ENCODE measurements at places on chromosomes 2 and 18. TPM values are rescaled to one million over a fixed set of nuclear protein-coding genes. Genes with fewer than 3 reads are reported as not detected.

GRCh38 chr2:136208682-136209420 is 90.9 kb upstream of the CXCR4 start:
- no peak for ATAC-seq

DNA sequence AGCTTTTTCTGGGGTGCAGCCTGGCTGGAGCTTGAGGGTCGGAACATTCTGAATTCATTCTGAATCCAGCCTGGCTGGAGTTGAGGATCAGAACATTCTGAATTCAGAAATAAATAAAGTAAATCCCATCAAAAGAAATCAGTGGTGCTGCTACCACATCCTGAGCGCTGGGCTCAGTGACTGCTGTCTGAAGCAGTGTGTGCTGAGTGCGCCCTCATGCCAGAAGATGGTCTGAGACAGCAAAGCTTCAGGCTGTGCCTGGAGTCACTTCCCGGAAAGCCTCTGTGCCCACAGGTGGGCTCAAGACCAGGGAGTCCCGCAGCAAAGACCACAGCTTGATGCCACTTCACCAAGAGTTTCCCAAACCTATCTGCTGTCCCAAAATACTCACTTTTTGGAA is 187.9 kb downstream of the VAPA start:
- ATAC-seq: peak; percentile 51

DNA sequence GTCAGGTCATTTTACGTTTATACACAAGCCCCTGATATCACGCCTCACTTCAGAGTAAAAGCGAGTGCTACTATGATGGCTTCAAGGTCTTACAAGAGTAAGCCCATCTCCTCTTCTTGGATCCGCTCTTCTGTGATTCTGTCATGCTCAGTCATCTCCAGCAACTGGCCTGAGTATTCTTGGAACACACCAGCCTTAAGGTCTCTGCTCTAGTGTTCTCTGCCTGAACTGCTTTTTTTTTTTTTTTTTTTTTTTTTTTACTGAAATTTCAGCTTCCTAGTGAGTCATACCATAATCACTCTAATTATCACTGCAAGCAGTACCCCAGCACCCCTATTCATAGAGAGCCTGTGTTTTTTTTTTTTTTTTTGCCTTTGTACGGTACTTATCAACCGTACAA is 1228.9 kb downstream of the CNTNAP5 start:
- no peak for ATAC-seq

- no peak for ATAC-seq
Measured at GRCh38 chr2:15287447-15288184, 273.5 kb downstream of the NBAS start.

Gene ENOSF1
- 11.0 TPM for total RNA-seq

DNA sequence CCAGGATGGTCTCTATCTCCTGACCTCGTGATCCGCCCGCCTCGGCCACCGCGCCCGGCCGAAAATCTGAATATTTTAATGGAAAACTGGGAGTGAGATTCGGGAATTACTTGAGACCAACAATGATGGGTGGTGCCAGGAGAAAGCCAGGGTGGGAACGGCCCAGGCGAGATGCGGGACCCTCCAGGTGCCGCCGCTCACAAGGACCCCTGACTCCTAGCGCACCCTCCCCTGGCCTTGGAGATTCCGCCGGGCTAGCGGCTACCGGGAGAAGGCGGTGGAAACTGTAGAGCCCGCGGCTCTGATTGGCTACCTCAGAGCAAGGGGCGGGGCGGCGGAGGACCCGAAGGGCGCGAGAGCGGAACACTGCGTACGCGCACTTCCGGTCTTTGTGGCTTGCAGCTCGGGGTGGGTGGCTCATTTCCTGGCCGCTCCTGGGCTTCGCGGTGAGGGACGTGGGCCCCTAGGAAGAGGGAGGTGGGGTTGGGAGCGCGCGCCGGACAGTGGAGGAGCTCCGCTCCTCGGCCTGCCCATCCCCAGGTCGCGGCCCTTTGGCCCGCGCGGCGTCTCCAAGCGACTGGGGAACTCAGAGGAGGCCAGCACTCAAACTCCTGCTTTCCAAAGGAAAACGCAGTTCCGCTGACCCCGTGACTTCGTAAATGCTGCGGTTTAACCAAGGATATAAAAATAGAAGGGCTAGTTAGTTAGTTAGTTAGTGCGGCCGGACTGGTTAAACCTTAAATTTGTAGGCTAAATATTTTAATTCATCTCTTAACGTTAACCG is at the start of gene ZNF397:
ZNF397 (plus strand) TSS at position 371 of the 784 bp plus-strand sequence. CDS start 1,437 bp downstream, outside the sequence.
- peak; percentile 98 for ATAC-seq

Gene OXER1
- 0.37 TPM for total RNA-seq

Gene DCTN1
- total RNA-seq: 97.9 TPM

DNA sequence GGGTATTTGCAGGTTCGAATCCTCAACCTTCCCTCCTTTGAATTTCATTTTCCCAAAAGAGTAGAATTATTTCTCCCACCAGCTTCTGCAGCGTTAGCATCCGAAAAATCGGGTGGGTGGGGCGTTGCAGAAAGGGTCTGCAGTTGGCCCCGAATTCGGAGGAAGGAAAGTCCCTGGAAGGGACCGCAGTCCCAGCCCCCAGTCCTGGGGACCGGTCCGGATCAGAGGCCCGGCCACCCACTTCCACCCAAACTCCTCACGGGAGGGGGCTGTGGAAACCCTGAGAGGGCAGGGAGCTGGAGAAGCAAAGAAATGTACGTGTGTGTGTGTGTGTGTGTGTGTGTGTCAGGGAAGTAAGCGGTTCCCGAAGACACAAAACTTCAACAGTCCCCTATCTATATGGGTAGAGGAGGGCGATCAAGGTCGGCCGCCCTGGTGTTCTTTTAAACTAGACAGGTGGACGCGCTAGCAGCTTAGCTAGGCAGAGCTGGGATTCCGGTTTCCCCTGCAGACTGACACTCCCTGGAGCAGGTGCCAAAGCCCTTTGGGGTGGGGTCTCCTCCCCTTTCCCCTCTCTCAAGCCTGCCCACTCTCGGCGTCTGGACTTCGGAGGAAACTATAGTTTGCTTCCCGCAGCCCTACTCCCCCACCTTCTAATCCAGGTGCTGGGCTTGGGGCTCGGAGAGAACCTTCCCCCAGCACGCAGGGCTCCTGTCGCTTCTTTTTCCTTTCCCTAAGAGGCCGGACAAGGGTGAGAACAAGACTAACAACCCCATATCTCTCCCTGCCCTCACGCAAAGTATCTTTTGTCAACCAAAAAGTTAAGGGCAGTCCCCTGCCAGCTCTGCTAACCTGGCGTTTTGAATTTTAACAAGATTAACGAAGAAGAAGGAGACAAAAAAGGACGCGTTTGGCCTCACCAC is 4.8 kb upstream of the ONECUT2 start:
- no peak for ATAC-seq

DNA sequence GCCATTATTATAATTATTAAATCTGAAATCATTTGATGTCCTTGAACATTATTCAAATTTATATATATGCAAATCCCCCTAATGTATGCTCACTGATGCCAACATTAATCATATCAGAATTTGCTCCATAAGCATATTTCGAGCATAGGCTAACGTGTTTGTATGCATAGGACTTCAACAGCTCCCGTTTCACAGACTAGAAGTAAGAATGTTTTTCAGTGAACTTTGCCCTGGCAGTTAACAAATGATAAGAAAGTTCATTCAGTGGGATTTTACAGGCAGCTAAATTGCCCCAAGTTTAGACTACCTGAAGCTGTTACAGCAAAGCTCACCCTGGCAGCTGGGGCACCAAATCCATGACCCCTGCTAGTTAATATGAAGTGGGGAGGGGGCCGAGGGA is 272.0 kb downstream of the LNPK start:
- peak; percentile 49 for ATAC-seq

DNA sequence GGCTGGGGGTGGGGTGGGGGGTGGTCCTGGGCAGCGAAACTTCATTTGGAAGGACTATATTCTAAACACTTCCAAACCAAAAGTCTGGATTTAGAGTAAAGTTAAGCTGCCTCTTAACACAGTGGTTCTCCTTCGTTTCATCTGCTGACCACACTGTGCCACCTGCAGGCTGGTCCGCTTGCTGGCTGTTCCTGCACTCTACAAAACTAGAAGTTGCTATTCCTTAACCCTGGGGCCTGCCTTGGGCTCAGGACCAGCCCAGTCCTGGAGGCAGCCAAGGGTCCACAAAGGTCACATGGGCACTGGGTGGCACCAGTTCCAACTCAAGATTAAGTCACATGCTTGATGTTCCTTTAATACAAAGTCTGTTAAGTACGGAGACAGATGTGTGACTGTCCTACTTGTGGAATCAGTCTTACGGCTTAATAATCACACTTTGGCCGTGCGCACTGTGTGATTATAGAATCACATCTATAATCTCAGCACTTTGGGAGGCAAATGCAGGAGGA is 195.4 kb downstream of the FAM210A start:
- peak; percentile 100 for ATAC-seq

DNA sequence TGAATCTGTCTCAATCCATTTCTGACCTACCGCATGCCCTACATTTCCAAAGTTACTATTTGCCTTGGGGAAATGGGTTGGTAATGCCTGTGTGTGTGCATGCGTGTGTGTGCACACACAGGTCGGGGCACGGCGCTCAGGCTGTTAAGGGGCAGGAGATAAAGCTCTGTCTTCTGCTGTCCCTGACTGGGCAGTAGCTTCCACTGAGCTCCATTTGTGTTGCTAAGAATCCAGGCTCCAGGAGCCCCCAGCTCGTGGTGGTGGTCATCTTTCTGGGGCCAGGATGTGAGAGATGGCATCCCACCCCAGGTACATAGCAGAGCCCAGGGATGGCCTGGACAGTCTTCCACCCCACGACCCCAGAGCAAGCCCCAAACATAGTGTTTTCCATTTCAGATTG is 66.7 kb upstream of the HS6ST1 start:
- no peak for ATAC-seq

DNA sequence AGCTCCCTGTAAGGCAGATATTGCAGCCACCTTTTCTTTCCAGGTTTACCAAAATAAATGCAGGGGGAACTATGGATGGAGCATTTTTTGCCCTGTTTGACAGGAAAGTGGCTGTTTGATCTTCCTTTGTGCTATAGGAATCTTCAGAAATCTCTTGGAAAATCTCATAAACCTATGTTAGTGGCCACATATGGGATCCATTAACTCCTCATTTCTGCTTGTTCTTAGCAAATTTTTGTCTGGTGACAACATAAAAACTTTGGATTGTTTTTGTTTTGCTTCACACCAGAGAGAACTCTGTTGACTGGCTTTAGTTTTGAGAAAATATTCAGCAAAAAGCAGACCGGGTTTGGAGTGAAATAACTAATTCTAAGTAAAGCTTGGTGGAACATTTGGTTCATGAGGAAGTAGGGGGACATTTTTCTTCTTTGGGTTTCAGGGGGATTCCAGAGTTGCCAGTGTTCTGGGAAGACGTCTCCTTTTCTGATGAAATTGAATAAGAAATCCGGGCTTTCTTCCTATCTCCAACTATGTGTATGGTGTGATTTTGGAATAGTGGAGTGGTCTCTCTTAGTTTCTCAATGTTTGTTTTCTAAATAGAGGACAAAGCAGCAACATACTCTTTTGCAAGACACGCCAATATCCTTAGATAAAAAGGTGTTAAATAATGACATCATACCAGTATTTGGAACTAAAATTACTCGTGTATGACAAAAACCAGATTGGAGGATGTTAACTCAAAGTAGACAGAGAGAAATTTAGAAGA is 174.4 kb downstream of the ICOS start:
- ATAC-seq: no peak

DNA sequence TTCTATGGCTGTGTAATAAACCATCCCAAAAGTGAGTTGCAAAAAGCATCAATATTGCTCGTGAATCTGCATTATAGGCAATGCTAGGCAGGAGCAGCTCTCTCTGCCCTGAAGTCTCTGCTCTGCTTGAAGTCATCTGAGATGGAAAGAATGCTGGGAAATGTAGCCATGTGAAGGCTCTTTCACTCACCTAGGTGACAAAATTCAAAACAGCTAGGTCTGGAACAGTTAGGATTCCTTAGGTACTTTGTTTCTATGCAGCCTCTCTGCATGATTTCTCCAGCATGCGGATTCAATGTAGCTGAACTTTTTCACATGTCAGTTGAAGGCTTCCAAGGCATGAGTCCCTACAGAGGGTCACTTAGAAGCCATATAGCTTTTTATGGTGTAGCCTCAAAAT is 1383.7 kb downstream of the LRP1B start:
- no peak for ATAC-seq

DNA sequence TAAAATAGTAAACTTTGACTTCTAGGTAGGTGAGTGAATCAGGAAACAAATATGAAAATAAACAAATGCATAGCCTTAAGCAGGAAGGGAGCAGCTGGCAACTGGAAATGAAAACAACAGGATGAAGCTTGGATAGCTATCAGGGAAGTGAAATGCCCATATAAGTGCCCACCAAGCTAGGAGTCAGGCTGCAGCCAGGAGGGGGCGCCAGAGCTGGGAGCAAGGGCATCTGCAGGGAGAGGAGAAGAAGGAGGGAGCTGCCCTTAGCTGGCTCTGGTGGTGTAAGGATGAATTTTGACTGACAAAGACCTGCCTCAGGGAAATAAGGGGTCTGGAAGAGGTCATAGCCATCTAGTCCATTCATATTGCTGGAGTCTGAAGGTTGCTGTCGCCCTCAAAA is 298.3 kb downstream of the TDRD15 start:
- ATAC-seq: no peak

Gene RIT2
- 0.92 TPM for total RNA-seq

GRCh38 chr2:64837116-64837731 is 152.0 kb upstream of the SLC1A4 start:
- no peak for ATAC-seq

- ATAC-seq: no peak
Measured at GRCh38 chr18:79583984-79584401, 95.6 kb upstream of the CTDP1 start.

GRCh38 chr2:165369131-165369897 is 100.2 kb upstream of the CSRNP3 start:
- ATAC-seq: no peak

DNA sequence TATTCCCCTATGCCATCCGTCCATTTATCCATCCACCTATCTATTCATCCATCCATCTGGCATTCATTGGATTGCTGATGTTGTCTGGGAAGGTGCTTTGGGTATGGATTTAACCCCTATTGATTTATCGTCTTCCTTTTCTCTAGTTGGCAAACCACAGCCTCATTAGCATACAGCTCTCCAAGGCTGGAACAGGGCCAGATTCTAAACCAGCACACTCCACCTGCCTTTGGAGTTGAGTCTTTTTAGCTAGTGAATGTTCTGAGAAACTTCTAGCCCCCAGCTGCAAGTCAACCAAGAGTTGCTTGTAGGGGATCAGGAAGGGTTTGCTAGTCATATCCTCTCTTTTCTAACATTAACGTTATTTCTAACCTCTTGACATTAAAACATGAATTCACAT is 90.7 kb downstream of the NRP2 start:
- no peak for ATAC-seq

GRCh38 chr2:207868855-207869596 is 99.3 kb upstream of the FZD5 start:
- ATAC-seq: no peak

Gene MSGN1
- not detected for total RNA-seq

Gene ING5
- total RNA-seq: 27.1 TPM

- peak; percentile 74 for ATAC-seq
Measured at GRCh38 chr2:239002954-239003623, 155.2 kb downstream of the TWIST2 start.

Gene ANKAR
- total RNA-seq: 7.5 TPM
